ENCODE measurements at places on chromosomes 4 and X.

GRCh38 chrX:109487640-109488039 is 5.8 kb upstream of the GUCY2F start:
- DNase-seq: no peak

- no peak for DNase-seq
Measured at GRCh38 chrX:143081231-143081630, 55.5 kb downstream of the SPANXN4 start.

DNA sequence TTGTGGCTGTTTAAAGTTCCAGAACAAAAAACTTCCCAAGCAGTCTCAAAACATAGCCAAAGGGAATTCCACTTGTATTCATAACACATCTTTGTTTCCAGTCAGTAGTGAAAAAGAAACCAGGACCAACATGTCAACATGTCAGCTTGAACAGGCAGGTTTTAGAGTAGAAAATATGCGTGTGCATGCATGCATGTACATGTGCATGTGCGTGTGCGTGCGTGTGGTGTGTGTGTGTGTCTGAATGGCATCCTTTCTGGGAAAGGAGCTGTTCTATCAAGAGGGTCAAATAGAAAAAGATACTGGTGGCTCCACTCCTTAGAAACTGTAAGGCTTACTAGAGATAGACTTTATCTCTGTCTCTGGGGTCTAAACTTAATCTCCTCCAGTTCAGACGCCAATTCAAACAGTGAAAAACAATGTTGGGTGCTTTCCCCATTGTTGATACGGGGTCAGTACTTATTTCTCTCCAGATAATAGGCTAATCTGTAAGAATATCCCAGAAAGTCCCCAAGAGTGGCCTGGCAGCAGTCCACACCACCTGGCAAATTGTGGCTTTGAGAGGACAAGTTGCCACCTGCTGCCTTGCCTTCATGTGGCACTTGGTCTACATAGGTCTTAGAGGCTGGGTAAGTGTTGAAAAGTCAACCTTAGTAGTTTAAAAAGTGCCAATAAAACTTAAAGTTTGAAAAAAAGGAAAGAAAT is 110.4 kb downstream of the SCD5 start:
- no peak for DNase-seq

DNA sequence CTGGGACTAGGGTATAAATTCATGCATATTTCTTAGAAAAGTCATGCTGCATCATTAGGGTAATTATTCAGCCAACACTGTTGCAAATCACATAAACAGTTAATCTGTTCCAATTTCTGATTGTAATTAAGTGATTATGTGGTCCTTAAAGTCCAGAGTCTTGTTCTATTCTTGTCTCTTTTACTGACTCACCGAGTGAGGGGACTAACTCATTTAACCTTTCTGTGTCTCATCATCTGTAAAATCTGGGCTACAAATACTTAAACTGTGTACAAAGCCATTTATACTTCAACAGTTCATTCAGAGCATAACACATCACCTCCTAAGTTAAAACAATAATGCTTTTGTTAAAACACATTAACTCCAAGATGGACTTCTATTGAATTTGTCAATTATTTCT is 65.4 kb upstream of the KLHL13 start:
- DNase-seq: no peak

DNA sequence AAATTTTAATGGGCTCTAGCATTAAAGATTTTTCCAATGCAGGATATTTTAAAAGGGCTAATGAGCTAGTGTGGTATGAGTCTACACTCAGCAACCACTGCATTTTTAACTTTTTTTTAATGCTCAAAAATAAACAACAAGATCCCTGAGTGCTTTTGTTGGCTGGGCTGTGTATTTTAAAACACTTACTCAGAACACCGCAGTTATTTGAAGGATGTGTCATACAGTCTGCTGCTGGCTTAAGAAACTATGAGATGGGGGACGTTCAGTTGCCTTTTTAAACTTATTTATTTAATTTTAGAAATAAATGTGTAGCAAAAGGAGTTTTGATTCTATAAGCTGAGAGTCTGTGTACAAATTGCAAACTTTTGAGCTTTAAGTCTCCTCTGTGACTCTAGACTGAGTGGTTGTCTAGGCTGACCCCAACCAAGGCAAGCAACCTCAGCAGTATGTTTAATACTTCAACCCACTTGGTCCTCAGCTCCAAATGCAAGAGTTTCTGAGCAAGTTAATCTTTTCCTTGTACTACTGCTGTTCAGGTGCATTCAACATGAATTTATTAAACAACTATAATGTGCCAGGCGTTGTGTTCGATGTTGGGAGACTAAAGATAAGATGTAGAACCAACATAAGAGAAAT is 278.6 kb upstream of the DIPK2B start:
- DNase-seq: no peak

GRCh38 chr4:2792711-2793585 is at the start of gene SH3BP2:
Gene SH3BP2 (plus strand): TSS chr4:2793085. CDS start chr4:2820618, 27,533 bp downstream.
- peak; percentile 69 for DNase-seq

- DNase-seq: no peak
Measured at GRCh38 chr4:57270346-57270745, 160.2 kb upstream of the IGFBP7 start.

GRCh38 chrX:2583194-2584162 is 82.7 kb upstream of the DHRSX start:
- DNase-seq: no peak

GRCh38 chr4:55278316-55278715 is 67.7 kb upstream of the SRD5A3 start:
- no peak for DNase-seq

- peak; percentile 11 for DNase-seq
Measured at GRCh38 chr4:21002286-21002685, 302.0 kb downstream of the PACRGL start.

DNA sequence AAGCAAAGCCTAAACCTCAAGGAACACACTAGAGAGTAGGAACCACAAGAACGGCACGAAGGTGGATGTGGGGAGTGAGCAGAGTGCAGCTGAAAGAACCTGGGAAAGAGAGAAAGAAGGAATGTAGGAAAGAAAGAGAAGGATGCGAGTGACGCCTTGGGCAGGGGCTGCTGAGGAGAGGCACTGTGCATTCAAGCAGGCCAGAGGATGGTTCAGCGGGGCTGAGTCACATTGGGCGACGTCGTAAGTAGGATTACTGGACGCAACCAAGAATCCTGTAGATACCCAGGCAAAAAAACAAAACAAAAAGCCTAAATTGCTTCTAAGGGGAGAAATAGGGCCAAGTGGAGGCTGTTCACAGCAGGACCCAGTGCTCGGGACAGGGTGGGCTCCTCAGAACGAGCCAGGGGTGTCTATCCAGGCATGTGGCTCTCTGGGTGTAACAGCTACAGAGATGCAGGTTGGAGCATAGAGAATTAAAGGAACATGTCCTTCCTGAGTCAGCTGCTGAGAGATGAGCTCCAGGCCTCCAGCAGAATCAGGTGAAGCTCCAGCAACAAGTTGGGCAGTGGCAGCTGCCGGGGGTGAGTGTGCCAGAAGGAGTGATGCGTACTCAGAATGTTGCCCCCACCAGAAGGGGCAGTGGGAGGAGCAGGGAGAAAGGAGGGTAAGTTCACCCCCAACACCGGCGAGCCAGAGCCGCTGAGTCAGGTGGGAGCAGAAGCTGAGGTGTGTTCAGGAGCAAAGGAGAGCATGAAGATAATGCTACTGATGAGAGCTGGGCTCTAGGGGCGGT is 38.6 kb downstream of the NELFA start:
- no peak for DNase-seq

Data from Ammon's horn (tissue), 1 donor.